Daoy (cell line): ENCODE measurements at places on chromosomes 11 and 22. TPM values are rescaled to one million over a fixed set of nuclear protein-coding genes. Genes with fewer than 3 reads are reported as not detected.
A peak's percentile ranks its signal among the peaks of the same experiment; 100 is the strongest.

GRCh38 chr11:125649465-125650166 lies 24.7 kb downstream of the CHEK1 start:
- no peak for DNase-seq

GRCh38 chr11:86138958-86139357 lies 70.1 kb upstream of the PICALM start:
- DNase-seq = no peak

GRCh38 chr11:67349036-67349435 lies 4.3 kb downstream of the POLD4 start:
- no peak for DNase-seq

- DNase-seq = peak; percentile 84
These were observed 3.7 kb upstream of the POLD4 start for GRCh38 chr11:67356864-67357561.

DNA sequence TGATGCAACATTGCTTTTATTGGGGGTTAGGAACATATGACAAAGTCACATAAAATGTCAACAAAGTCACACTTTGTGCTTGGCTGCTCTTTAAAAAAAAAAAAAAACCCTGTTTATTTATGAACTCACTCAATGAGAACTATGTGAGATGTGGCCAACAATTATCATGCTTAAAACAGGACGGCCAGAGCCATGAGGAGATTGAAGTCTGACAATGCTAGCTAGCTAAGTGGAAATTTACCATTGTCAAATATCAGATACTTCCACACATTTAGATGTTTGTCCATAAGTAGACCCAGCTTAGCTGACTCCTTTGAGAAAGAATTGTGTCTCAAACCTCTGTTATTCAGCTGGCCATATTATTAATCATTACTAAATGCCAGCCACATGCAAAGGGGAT lies 26.9 kb downstream of the BLID start:
- no peak for DNase-seq

DNA sequence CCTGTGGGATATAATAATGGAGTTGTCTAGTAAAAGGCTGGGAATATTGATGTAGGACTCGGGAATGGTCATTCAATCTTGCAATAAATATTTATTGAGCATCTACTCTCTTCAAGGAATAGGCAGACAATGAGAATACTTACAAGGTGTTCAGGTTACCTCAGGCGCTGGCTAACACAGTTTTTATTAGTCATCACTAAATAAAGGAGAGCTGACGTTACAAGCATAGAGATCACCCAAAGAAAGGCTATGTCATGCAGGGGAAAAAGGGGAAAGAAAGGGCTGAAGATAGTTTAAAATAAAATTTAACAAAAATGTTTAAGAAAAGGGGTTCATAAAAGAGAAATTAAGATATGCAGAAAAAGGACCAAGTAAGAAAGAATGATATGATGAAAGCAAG lies 15.8 kb upstream of the CTSC start:
- no peak for DNase-seq

- DNase-seq = no peak
These were observed 17.3 kb downstream of the ACER3 start for GRCh38 chr11:76878014-76878413.

DNA sequence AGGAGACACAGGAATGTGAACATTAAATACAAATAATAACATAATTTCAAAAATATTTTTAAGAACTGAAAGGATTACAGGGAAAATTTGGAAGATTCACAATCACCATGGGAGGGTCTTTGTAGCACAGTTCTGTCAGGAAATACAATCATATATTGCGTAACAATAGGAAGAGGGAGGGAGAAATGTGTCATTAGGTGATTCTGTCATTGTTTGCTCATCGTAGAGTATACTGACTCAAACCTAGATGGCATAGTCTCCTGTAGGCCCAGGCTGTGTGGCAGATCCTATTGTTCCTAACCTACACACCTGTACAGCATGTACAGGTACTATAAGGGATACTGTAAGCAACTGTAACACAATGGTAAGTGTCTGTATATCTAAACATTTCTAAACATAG lies 330.4 kb downstream of the BRD1 start:
- peak; percentile 28 for DNase-seq

DNA sequence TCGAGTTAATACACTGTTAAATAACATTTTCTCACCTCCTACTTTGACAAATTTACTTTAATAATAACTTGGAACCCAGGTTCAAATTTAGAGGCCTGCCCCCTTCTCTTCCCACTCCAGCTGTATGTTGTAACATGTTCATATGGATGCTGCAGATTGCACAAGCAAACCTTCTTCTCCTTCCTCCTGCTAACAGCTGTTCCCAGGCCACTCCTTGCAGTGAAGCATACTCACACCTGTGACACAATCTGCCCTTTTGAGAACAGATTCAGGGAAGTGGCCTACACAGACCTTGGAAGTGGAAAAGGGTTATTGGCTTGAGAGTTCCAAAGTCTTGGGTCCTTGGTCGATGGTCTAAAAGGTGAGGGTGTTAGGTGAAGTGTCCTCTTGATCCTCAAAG lies 131.9 kb downstream of the TEAD1 start:
- no peak for DNase-seq

DNA sequence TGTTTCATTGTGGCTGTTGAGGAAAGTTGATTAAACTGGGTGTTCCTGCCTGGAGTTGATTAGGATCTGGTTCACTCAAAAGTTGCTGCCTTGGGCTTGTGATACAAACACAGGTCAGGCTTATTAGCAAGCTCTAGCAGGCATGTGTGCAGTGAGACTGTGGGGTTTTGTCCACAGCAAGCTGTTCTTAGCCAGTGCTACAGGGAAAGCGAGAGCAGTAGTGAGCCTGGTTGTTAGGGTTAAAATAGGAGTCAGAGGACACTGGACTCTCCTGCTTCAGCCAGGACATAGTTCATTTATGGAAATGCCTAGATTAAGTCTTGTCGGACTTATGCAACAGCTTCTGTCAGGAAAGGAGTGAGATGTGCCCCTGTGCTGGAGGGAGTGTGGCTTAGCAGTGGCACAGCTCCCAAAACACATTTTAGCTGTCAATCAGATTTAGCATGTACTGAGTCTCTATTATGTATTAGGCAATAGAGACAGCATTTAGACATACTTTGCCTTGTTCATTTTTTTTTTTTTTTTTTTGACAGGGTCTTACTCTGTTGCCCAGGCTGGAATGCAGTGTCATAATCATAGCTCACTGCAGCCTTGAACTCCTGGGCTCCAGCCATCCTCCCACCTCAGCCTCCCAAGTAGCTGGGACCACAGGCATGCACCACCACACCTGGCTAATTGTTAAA lies 8.7 kb downstream of the SNRPD3 start:
- no peak for DNase-seq

DNA sequence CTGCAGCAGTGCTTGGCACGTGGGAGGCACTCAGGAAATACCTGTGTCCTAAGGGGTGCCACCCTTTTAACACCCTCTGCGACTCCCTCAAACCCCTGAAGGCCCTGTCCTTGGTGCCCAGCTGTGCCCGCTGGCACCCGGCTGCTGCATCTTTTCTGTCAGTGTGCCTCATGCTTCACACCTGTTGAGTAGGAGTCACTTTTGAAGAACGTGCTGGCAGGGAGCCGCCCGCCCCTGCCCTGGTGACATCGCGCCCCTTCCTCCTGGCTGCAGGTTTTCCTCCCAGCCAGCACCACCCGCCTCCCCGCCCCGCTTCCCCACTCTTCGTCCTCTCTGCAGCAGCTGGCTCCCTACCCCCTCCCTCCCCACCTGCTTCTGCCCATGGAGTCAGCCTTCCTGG lies 17.8 kb downstream of the FRMD8 start:
- no peak for DNase-seq

DNA sequence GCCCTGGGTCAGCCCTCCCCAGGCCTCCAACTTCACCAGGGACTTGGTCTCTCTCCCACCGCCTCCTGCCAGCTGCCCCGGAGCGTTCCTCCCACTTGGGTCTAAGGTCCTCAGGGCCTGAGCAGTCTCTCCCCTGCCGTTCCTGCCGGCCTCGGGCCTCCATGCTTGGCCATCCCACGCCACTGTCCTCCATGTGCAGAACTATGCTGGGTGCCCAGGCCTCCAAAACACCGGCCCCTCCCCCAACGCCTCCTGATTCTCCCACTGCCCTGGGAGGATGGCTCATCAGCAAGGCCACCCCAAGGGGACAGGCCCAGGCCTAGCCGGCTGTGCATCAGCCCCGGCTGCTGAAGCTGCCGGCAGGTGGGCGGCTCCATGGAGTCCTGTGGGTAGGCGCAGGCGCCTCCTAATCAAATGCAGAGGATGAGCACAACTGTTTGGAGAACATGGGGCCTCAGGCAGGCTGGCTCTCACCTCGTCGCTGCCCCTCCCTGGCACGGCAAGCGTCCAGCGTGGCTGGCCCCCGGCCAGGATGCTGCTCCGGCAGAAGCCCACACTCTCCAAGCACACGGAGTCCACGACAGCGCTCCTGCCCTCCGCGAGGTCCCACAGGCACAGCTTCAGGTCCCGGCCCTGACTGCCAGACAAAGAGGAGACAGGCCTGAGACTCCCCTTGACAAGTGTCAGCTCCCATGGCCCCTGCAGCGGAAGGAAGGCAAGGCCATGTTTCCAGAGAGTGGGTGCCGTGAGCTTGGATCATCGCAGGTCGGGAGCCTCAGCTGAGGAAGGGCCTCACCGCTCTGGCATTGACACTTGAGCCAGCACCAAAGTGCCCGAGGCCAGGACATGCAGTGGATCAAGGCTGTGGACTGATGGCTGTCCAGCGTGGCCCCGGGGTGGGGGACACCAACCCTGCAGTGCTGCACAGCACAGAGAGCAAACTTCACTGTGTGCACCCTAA lies 42.6 kb downstream of the GNB1L start:
- DNase-seq = no peak

DNA sequence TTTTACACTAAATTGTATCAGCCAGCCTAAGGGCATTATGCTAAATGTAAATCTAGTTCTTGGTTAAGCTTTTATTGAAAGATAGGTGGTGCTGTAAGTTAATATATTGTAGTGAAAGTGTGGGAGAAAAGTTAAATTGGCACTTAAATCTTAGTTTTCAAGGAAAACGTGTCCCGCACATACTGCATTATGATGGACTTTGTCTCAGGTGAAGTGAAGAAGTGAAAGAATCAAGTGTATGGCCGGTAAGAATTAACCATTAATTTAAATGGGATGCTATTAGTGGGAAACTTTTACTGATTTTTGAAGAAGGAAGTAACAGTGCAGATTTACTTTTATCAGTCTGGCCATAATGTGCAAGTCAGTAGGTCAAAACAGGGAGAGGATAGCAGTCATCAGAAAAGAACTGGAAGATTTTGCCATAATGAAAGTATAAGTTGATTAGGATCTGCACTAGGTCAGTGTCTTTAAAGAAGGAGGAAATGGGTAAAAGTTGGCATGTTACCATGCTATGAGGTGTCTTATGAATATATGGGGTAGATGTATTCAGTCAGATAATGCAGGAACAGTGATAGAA lies 81.6 kb downstream of the PDHX start:
- peak; percentile 53 for DNase-seq

- DNase-seq = no peak
These were observed 10.2 kb upstream of the CD82 start for GRCh38 chr11:44555031-44555800.

DNA sequence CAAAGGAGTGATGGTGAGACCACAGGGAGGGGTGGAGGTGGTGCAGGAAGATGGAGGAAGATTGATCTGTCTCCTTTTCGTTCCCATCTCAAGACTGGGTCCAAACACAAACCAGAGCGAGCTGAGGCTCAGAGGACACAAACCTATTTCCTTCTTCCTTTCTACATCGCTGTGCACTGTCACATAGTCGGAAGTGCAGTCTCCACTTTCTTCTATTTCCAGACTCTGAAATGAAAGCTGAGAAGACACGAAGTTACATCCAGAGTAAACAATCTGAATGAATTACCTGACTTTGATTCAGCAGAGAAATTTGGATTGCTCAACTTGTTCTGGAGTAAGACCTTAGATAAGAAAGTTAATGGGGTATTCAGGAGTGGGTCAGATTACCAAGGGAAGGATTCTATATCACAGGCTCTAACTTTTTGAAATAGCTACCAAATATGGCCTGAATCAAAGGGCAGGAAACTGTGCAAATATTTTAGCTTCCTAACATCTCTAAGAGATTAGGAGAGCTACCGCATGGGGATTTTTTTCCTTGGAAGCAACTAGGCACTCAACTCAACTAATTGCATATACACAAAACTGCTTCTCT lies 14.4 kb downstream of the OVCH2 start:
- DNase-seq = no peak

DNA sequence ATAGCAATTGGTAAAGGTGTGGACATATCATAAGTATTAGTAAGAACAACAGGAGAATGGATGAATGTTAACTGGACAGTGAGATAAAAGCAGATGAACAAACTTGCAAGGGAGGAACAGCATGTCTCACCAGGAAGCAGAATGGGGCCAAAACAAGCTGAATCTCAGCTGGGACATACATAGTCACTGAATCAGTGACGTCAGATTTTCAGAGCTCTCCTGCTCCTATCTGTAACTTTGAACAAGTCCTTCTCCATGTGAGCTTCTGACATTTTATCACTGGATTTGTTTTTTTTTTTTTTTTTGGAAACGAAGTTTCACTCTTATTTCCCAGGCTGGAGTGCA lies 118.7 kb downstream of the BBOX1 start:
- DNase-seq = no peak

GRCh38 chr11:68735125-68735524 lies 16.2 kb downstream of the TESMIN start:
- no peak for DNase-seq

- no peak for DNase-seq
These were observed 5.0 kb downstream of the ASCL2 start for GRCh38 chr11:2265396-2265795.

DNA sequence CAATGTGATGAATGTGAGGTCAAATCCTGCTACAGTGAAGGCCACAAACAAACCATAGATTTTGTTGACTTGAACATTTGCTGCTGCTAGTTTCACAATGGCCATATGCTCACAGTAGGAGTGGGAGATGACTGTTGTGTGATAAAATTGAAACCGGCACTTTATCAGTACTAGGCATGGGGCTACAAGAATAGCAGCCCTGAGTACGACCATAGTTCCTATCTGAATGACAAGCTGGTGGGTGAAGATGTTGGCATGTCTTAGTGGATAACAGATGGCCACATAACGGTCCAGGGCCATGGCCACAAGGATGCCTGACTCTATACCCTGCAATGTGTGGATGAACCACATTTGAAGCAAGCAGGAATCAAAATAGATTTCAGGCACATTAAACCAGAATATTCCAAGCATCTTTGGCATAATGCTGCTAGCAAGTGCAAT lies 2.8 kb downstream of the OR52A1 start:
- DNase-seq = no peak

The GAL gene
- total RNA-seq = 5.1 and 8.3 TPM in 2 replicates

The BARX2 gene
- total RNA-seq = 0.51 TPM in 1 of 2 replicates, not detected in the other

The TUBA8 gene
- total RNA-seq = 3.3 TPM in 1 of 2 replicates, not detected in the other

The BANF1 gene
- 54.1 and 65.0 TPM in 2 replicates for total RNA-seq

The CNGA4 gene
- total RNA-seq = not detected in 2 replicates

The IL17REL gene
- total RNA-seq = not detected in 2 replicates

The BACE1 gene
- 9.3 and 14.8 TPM in 2 replicates for total RNA-seq

The TMEM191C gene
- total RNA-seq = 0.51 TPM in 1 of 2 replicates, not detected in the other
